ENCODE measurements at places on chromosomes 5 and 9. TPM values are rescaled to one million over a fixed set of nuclear protein-coding genes. Genes with fewer than 3 reads are reported as not detected.

- no peak for DNase-seq
Observed at GRCh38 chr5:172541773-172542136, 87.4 kb upstream of the SH3PXD2B start.

DNA sequence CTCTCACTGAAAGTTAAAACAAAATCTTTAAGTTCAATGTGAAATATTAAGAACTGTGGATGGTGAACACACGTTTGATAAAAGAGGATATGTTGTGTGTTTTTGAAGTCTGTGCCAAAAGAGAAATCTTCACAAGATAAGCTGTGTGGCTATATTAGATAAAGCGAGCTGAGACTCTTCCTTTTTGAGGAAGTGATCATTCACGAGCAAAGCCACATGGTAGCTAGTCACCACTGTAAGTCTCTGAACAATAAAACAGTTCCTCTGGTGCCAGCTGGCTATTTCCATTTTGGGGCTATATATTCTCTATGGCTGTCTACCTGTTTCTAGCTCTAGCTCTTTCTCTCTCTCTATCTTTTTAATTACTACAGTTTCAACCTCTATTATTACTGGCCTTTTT is 1849.2 kb upstream of the C9orf72 start:
- DNase-seq = no peak

DNA sequence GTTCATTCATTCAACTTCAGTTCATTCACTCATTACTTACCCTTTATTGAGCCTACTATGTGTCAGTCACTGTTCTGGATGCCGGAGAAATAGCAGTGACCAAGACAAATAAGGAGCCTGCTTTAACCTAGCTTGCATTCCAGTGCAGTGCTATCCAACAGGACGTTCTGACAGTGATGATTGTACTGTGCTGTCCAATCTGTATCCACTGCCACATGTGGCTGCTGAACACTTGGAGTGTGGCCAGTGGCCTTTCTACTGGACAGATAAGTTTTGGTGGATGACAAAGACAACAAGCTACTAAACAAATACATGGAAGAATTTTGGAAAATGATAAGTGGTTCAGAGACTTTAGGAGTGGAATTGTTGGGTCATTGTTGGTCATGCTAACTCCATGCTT is 33.6 kb downstream of the SUB1 start:
- no peak for DNase-seq

GRCh38 chr5:145859897-145860296 is 12.9 kb downstream of the GRXCR2 start:
- DNase-seq = no peak

- no peak for DNase-seq
Observed at GRCh38 chr9:33154371-33154770, 12.8 kb downstream of the B4GALT1 start.

Gene BARHL1
- total RNA-seq = not detected

Gene ACOT12
- not detected for total RNA-seq

Gene EDIL3
- not detected for total RNA-seq

Gene C9orf153
- 0.39 TPM for total RNA-seq

Gene CRHBP
- not detected for total RNA-seq

All from activated CD4-positive, alpha-beta memory T cell treated with anti-CD3 and anti-CD28 coated beads for 36 hours (primary cell).